NCI-H2029 (cell line): ENCODE measurements at places on chromosomes 6 and 20.
A peak's percentile ranks its signal among the peaks of the same experiment; 100 is the strongest.

GRCh38 chr20:32528171-32528891 lies 56.8 kb downstream of the NOL4L start:
- peak; percentile 72 for DNase-seq

DNA sequence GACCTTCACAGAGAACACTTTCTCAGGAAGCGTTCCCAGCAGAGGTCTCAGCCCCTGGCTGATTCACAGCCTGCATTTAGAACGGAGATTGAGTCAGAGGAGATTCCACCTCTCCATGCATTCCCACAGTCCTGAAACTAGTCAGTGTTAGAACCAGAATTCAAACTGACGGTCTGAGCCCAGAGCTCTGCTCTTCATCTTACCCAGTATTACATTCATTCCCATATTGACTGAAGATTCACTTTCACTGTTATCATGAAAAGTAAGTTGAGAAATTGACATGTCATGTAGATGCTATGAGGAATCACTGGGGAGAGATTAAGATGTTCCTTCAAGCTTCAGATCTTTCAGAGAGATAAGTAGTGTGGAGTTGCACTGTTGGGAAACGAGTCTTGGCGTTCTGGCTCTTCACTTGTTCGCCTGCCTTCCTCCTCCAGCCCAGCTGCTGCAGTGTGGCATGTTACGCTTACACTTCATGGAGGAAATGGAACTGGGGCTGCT lies 28.3 kb downstream of the MAS1 start:
- DNase-seq = no peak

DNA sequence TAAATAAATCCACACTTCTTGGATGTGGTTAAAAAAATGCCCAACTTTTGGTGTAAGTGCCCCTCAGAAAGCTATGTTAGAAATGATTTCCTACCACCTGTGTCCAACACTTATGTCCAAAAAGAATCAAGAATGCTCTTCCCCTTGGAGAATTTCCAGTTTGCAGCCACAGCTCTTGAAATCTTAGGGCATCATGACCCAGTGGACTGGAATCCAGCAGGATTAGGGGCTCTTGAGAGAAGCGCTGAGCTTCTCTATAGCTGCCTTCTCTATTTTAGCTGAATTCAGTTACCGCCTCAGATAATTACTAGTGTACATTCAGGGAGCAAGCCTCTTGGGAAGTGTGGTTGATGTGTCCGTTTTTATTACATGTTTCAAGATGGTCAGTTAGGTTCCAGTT lies 2.5 kb downstream of the PHACTR1 start:
- DNase-seq = no peak

- no peak for DNase-seq
Observed at GRCh38 chr6:29946223-29947076, 4.1 kb downstream of the HLA-A start.

DNA sequence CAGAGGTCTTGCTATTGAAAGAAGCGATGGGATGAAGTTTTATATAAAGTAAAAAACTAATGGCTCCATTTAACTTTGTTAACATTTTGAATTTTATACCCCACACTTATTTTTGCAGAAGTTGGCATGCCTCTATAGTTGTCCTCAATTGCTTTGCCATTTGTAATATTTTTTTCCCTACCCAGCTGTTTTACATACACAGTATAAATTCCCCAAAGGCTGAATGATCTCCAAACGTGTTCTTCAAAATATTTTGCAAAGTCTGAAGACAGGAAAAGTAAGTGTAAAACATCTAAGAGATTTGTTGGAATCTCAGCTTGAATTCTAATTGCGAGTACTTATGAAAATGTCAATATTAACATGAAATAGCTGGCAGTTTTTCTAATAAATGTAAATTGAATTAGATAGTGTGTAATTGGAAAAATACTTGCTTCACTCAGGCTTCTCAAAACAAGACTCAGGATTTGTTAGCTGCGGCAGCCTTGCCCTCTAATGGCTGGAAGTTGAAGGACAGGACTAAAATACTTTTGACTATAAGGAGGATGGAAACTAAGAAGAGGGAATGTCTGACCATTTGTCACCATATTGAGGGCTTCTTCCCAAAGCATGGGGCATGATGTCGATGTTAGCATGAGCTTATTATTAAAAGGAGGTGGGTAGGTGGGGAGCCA lies 226.8 kb downstream of the UST start:
- no peak for DNase-seq
